ENCODE measurements at places on chromosomes 2 and 18.

GRCh38 chr2:143936538-143936847 is 583.4 kb downstream of the ZEB2 start:
- no peak for DNase-seq

- DNase-seq, result no peak
These were observed 97.1 kb downstream of the MAPK4 start for GRCh38 chr18:50656841-50657470.

- DNase-seq, result no peak
These were observed 9.2 kb downstream of the ADRA2B start for GRCh38 chr2:96106991-96107707.

DNA sequence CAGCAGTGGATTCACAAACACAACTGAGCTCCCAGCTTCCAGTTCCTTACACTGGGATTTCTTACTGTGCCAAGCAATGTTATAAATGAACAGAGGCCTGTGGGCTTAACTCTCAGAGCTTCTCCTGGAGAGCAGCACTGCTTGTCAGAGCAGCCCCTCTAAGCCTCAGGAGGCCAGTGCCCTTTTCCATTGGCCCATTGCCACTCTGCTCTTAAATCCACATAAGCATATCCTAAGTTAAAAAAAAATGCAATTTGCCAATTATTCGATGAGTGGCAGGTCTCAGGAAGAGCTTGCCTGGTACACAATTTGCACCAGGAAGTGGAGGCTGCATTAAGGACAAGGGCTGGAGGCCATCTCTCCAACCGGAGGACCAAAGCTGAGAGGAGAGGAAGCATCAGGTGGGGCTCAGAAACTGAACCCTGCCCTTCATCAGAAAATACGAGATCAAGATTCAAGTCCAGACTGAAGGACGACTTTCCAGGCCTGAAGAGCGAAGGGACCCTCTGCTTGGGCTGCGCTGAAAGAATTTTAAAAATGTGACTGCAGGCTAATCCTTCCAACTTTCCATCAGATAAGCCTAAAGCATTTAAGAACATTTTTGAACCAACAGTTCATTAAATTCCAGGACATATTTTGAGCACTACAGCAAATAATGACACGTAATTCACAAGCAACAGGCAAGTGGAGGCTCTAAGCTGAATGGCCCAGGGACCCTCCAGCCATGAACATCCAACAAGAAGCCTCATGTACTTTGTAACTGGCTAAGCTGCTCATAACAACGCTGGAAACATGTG is 28.4 kb upstream of the PXDN start:
- DNase-seq, result no peak

DNA sequence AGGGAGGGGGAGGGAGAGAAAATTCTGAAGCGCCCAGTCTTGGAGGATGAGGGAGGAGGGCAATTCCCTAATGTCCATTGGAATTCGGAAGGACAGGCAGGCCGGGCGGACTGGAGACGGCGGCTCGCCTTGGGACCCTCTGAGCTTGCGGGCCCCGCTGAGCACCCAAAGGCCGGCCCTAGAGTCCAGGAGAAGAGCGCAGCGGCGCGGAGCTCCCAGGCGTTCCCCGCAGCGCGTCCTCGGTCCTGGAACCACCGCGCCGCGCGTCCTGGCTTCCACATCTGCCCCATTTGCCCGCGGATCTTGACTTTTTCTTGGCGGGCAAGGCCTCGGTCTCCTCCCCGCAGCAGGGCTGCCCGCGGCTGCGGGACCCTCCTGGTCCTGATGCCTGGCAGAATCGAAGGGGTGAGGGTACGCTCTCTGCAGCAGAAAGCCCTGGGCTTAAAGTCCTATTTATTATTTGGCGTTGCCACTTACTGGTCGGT is 675 bp upstream of the MLPH start:
- no peak for DNase-seq

DNA sequence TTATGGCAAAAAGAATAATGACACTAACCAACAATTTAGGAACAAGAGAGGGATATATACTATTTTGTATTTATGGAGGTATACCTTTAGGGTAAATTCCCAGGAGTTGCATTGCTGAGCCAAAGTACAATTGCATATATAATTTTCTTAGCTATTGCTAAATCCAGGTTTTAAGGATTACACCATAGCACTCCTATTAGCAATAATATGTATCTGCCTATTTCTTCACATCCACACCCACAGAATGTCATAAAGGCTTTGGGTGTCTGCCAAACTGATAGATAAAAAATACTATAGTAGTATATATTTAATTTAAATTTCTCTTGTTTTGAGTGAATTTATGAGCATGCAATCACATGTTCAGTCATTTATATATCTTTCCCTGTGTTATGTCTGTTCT is 11.5 kb upstream of the SERPINB13 start:
- DNase-seq, result no peak

- DNase-seq, result no peak
These were observed 498.4 kb downstream of the XIRP2 start for GRCh38 chr2:167386694-167387093.

DNA sequence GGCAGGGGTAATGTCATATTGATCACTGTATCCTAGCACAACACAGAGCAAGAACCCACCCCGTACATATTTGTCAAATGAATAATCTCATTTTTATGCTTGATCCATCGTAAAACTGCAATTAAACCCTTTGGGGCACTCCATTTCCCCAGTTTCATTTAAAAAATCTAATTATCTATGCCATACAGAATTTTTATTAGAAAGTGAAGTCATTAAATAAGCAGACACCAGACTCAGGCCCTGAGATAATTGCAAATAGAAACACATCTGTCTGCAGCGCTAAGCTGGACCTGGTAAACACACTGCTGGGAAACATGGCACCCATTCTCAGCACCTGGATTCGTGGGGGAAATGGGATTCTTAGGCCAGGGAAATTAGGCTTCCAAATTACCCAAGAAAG is 5.1 kb downstream of the CYRIA start:
- no peak for DNase-seq

DNA sequence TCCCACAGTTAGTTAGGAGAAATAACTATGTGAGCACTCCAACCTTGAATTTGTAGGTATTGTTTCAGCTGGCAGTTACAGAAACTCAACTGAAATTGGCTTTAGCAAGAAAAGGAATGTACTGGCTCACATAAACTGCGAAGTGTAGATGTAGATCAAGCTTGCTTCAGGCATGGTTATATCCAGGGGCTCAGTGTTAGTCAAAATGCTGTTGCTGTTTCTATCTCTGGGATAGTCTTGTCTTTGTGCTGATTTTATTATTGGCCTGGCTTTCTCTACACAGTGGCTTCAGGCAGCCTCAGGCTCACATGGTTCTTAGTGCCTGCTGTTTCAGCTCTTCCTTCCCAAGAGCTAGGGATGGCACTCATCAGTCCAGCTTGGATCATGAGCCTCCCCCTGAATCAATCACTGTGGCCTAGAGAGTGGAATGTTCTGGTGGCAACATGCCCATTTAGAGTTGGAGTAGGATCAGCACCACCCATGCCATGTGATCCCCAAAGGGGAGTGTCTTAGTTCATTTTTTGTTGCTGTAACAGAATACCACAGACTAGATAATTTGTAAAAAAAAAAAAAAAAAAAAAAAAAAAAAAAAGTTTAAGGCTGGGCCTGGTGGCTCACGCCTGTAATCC is 69.1 kb upstream of the FOXI3 start:
- no peak for DNase-seq

Data from stimulated activated CD8-positive, alpha-beta memory T cell treated with anti-CD3 and anti-CD28 coated beads, Interleukin-12 subunit alpha, Interleukin-12 subunit beta, amount 100 ng/mL, for 1 hour (primary cell).